ENCODE measurements at places on chromosomes 7 and 10.

GRCh38 chr7:29987811-29988317, 1.7 kb downstream of the SCRN1 start:
- no peak for DNase-seq

DNA sequence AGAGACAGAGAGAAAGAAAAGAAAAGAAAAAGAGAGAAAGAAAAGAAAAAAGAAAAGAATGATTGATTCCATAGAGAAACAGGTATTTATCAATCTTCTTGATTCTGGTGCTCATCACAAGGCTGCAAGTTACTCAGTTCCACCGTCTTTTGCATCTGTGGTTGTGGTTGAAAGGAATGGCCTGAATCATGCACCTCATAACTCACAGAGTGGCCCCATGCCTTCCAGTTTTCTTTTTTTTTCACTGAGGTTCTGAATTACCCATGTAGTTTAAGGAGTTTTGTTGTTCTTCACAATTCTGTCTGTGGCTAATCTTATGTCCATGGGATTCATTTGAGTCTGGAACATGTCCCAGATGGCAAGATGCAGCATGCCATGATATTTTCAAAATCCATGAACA, 156.0 kb downstream of the ZNF33B start:
- DNase-seq: no peak

GRCh38 chr10:126090911-126091728, 194.8 kb downstream of the FANK1 start:
- no peak for DNase-seq

DNA sequence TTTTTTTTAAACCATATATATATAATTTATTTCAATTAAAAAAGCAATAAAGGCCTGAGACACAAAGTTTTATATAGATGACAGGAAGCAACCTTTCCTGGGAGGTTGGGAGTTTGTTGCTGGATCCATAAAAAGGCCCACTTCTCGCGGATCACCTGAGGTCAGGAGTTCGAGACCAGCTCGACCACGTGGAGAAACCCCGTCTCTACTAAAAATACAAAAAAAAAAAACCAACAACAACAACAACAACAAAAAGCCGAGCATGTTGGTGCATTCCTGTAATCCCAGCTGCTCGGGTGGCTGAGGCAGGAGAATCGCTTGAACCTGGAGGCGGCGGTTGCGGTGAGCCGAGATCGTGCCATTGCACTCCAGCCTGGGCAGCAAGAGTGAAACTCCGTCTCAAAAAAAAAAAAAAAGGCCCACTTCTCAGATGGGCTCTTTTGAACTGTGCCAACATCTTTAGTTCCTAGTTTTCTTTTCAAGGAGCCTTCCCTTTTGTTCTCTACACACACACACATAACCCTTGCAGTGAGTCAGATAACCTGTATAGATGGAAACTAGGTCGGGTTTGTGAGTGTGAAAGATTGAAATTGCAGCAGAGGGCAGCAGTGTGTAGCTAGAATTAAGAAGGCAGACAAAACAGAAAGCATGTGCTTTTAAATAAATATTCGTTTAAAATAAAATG, 1.2 kb upstream of the SMNDC1 start:
- no peak for DNase-seq

GRCh38 chr10:119431034-119431772, 111.3 kb downstream of the RGS10 start:
- no peak for DNase-seq

DNA sequence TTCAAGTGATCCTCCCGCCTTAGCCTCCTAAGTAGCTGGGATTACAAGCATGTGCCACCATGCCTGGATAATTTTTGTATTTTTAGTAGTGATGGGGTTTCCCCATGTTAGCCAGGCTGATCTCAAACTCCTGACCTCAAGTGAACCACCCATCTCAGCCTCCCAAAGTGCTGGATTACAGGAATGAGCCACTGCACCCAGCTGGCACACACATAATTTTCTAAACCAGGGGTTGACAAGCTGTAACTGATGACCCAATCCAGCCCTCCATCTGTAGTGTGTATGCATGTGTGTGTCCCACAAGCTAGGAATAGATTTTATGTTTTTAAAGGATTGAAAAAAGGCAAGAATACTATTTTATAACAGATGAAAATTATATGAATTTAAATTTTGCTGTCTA, 125.9 kb upstream of the INSYN2A start:
- DNase-seq: no peak

DNA sequence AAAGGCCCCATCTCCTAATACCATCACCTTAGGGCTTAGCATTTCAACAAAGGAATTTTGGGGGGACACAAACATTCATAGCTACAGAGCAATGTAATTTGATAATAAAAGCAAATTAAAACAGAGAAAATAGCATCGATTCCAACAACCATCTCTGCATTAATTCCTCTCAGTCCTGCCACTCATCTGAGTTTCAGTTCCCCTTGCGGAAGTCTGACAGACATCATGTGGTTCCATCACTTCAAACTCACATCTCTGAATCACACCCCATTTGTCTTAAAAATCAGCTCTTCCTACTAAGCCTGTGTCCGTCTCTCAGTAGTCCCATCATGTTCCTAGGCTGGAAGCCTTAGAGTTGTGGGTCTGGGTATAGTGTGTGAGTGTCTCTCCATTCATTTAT, 3.6 kb downstream of the ADCK2 start:
- DNase-seq: peak; percentile 48

DNA sequence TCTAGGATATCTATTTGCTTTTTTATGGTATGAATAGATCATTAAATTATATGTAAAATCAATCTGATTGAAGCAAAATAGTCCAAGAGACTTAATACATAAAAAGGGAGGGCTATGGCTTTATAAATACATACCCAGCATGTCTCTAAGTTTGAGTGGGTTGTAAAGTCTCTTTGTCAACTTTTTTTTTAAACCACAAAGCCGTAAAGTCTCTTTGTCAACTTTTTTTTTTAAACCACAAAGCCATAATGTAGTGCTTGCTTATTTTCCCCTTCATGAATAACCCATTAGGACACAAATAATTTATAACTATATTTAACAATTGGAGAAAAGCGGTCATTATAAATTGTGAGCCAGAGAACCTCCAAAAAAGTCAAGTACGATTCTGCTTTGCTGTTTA, 5.7 kb downstream of the HECTD2 start:
- no peak for DNase-seq

GRCh38 chr10:6755781-6756460, 175.8 kb upstream of the PRKCQ start:
- no peak for DNase-seq

DNA sequence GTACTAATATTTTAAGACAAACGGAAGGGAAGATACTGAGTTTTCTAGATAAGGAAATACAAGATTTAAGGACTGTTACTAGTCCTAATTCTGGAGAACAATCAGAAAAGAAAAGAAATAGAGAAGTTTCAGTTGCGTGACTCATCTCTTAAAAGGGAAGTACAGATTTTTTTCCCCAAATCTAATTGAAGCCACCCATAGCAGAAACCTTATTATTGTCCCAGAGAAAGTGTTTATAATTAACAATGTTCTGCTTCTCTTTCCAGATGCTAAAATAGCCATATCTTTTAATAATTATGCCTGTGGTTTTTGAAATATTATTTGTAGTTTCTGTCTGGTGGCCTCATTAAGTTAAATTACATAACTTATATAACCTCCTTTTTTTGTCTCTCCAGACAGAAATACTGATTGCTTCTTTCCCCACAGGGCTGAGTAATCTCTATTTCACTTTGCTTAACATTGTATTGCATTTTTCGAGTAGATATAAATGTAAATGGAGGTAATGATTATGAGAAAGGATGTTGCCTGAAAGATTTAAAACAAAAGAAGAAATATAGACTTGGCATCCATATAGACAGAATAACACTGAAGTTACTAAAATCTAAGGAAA, 240.7 kb upstream of the MBL2 start:
- no peak for DNase-seq

- no peak for DNase-seq
Observed at GRCh38 chr10:127866276-127867013, 26.3 kb downstream of the CLRN3 start.

DNA sequence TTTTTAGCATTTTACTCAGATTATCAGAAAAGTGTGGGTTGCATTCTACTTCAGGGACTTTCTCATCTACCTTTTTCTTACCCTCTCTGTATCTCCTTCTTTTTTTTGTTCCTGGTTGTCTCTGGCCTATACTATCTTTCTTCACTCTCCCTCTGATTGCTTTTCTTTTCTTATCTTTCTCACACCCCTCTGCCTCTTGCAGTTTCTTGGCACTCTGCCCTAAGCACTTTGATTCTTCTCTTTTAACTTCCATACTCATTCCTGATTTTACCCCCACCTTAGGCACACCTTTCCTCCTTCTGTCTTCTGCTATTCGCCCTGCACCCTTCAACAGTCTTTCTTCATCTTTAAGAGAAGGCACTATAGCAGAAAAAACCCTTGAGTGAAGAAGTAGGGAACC, 92.8 kb upstream of the HPS1 start:
- DNase-seq: no peak

DNA sequence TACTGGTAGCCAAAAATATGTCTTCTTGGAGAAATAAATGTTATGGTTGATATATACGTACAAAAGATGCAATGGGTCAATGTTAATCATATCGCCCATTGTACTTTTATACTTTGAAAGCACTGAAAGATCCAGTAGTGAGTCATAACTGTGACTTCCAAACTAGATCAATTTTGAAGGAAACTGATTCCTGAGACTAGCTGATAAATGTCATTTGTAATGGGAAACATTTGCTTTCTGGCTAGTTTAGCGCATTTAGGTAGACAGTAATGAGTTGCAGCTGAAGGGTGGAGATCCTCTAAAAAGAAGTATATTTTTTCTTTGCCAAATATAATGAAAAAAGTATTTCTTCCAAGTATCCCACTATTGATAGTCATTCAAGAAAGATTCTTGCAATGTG, 53.5 kb upstream of the ARHGAP21 start:
- DNase-seq: no peak

GRCh38 chr7:105512926-105513526, 9.0 kb downstream of the PUS7 start:
- DNase-seq: no peak

DNA sequence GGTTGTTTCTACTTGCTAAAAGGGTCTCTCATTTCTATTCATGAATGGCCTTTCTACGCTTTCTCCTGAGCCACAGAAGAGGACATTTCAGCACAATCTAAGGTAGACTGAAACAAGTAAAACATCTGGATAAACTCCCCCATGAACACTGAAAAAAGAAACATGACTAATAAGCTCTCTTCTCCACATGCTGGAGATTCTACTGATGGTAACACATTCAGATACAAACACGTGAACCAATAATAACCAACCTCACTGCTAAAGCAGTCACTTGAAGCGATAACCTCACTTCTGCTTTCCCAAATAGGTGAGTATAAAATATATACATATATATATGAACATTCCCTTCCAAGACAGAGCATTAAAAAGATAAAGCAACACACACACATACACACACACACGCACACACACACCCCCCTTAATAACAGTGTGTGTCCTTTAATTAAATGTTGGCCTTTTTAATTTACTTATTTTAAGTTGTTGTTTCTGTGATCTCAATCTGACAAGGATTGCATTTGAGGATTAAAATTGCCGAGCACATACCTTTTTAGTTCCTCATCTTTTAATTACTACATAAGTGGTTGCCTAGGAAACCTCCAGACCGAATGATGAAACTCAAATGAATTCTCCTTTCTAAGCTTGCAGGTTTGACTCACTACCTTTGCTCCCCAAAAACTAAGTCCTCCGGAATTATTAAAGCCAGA, 292.4 kb upstream of the KLF14 start:
- DNase-seq: no peak

DNA sequence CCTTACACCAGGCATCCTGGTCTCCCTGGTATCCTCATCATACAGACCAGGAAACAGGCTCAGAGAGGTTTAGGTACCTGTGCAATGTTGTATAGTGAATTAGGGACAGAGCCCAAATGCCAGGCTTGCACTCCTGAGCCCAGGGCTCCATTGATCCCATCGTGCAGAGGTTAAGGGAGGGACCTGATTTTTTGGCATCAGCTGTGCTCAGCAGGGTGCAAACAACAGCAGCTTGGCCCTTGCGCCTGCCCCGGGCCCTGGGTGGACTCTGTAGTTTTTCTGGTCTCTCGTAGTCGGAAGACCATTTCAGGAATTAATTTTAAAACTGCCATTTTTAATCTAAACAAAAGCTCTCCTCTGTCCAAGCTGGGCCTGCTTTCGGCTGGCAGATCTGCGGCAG, 79.2 kb downstream of the COL26A1 start:
- DNase-seq: no peak

DNA sequence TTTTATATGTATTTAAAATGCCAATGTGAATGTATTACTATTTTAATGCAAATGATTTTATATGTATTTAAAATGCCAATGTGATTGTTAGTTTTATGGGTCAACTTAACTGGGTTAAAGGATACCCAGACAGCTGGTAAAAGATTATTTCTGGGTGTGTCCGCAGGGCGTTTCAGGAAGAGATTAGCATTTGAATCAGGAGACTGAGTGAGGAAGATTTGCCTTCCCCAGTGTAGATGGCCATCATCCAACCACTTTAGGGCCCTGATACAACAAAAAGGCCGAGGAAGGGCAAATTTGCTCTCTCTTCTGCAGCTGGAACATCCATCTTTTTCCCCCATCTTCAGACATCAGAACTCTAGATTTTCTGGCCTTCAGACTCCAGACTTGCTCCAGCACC, 116.2 kb downstream of the BAMBI start:
- no peak for DNase-seq

All from GM12891 (cell line).